IMR-90 (cell line): ENCODE measurements at places on chromosomes 4 and X. TPM values are rescaled to one million over a fixed set of nuclear protein-coding genes. Genes with fewer than 3 reads are reported as not detected.

NMU gene
- not detected in 2 replicates for total RNA-seq

DNA sequence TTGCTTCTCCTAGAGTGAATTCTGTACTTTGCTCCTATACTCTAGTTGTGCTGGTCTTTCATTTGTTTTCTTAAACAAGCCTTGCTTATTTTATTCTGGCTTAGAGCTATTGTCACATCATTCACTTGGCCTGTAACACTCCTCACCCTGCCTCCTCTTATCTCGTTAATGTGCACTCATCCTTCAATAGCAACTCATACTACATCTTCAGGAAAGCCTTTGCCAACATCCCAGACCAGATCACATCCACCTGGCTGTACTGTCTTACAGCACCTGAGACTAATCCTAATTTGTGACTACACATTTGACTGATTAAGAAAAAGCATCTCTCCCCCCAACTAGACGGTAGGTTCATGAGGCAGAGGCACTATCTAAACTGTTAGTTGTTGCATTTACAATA is 80.8 kb downstream of the SLC7A11 start:
- no peak for DNase-seq

DNA sequence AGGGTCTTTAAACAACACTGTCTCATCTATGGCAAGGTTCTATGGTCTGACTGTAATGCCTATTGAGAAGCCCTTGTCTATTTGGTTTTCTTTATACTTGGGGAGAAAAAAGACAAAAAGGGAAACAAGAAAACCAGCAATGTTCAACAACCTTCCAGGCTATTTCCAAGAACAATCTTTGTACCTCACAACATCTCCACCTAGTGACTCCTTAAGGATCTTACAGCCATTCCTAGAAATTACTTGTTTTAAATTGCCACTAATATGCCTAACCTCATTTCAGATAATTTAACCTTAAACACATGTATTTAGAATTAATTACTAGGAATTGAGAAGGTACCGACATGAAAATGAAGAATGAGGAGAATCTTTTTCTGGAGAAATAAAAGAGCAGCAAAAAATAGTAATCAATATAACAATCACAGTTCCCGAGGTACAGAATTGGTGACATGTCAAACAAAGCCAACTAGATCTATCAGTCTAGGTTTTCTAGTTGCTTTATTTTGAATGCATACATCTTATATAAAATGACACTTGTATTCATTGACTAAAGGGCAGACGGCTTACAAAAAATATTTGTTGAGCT is 1.6 kb upstream of the RBM46 start:
- peak; percentile 39 for DNase-seq

- DNase-seq, result no peak
Observed at GRCh38 chr4:6681191-6681590, 12.5 kb upstream of the S100P start.

FANCB gene
- 7.7 and 14.4 TPM in 2 replicates for total RNA-seq

DNA sequence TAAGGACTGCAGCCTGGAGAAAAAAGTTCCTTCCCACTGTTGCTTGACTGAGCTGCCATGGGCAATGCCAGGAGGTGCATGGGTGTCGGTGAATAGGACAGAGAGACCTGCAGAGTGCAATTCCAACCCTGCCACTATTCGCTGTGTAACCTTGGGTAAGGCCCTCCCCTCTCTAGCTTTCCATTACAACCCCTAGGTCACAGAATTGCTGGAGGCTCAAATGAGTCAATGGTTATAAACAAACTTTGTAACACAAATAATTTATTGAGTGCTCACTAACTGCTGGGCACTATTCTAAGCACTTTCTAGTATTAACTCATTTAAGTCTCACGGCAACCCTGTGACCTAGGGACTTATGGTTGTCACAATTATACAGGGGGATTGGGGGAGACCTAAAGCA is 37.8 kb downstream of the PJA1 start:
- DNase-seq, result no peak

DNA sequence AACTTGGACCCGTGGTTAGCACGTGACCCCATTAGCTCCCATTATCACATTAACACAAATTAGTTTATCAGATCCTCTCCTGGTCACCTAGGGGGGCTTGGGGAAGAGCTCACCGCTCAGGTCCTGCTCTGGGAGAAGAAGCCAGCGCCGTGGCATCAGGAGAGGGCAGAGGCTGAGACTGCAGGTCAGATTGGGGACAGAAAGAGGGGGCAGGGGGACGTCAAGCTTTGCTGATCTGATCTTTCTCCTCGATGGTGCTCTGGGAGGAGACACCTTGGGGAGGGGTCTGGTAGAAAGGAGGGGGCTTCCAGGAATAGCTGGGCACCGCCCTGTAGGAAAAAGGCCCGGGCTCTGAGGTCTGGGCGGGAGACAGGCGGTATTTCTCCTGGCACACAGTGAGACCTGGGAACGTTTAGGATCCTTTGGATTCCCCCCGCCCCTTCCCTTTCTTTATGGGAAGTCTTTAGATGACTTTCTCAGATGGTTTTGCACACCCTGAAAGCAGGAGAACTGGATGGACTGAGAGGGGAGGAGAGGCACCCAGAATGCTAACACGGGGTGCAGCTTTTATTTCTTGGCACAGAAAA is 9.1 kb upstream of the ELF4 start:
- DNase-seq, result no peak

DRD5 gene
- not detected in 2 replicates for total RNA-seq

DNA sequence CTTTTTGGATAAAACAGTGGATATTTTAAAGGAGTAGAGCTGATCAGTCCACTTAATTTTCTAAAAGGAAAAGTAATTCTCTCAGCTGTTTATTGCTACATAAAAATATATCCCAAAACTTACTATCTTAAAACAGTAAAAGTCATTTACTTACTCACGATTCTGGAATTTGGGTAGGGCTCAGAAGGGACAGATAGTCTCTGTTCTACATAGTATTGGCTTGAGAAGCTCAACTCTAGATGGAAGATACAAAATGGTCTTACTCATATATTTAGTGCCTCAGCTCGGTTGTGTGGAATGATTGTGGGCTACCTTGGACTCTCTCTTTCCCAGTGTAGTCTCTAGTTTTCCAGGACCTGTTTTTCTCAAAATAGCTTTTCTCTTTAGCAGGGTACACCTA is 691.5 kb upstream of the POU3F4 start:
- no peak for DNase-seq

DNA sequence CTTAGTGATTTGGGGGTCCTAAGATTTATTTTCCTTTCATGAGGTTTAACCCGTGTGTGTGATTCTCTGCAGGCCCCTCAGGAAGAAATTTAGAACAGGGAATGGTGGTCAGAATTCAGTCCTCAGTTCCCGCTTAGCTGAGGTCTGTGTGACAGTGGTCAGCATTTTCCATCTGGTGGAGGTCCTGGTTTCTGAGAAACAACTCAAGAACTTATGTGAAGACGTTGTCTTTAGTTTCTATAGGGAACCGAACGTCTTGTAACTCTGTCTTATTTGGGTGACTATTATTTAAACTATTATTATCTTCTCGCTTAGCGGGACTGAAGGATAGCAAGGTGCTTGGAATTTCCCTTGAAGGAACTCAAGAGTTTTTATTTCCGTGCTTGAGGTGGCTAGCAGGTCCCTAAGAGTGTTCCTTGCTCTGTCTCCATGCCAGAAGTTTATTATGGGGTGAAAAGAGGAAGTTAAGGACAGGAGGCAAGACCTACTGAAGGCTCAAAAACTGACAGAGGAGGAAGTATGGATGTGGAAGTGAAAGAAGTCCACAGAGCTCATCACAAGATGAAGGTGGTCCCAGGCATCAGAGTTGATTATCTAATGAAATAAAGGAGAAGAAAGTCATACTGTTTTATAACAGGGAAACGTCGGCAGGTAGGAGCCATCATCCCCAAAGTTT is 9.4 kb downstream of the MGST2 start:
- no peak for DNase-seq

GRCh38 chr4:137359691-137360315 is 172.5 kb downstream of the PCDH18 start:
- DNase-seq, result peak; percentile 35

DNA sequence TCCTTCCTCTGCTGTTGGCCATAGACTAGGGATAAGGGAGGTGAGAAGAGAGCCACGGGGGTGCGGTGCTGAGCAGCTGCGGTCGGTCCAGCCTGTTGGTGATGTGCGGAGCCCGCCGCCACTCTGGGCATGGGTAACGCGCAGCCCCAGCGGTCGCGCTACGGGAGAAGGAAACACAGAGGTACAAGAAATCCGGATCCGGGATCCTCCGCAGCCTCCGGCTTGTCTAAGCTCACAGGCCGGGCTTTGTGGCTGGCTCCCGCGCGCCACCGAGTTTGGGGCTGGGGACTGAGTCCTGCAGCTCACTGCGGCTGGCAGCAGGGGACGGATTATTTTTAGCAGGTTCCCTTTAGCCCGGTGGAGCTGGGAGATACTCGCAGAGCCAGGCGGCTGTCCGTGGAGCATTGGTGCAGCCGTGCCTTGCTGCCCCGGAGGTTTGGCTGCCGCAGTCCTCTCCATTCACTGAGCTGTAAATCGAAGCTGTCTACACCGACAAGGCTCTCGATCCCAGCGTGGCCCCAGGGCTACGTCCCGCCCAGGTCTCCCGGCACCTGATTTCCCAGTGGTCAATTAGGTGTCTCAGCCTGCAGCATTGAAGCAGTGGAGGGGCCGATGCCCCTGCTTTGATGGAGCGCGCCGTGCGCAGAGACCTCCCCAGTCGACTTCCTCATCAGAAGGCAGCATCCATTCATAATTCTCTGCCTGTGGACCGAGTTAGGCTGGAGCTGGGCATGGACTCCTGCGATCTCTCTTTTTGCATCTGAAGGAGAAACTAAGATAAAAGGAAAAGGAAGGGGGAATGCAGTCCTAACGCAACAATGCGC is 81.9 kb upstream of the SCML1 start:
- peak; percentile 4 for DNase-seq

- DNase-seq, result peak; percentile 94
Observed at GRCh38 chr4:56757821-56758411, 63.6 kb downstream of the SPINK2 start.

GRCh38 chr4:61727286-61727685 is 527.2 kb downstream of the ADGRL3 start:
- DNase-seq, result no peak

DNA sequence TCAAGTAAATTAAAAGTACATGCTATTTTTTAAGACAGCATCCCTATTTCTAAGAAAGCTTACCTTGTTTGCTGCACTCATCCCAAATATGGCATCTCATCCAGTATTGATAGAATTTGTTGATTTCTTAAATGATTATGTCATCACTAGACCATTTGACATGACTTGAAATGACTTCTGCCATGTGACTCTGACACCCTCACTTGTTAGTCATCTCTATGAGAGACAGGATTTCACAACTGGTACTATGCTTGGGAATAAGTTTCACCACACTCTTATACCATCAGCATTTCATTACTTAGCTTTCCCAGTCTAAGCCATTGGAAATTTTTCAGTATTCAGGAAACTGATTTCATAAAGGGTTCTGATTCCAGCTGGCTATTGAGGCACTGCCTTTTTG is 55.3 kb downstream of the TMPRSS11F start:
- DNase-seq, result no peak

- no peak for DNase-seq
Observed at GRCh38 chr4:157803845-157804521, 368.8 kb downstream of the GASK1B start.

NDUFA1 gene
- 12.5 and 47.5 TPM in 2 replicates for total RNA-seq

- no peak for DNase-seq
Observed at GRCh38 chr4:85426366-85426765, 48.6 kb upstream of the ARHGAP24 start.
